Activated T-helper 2 cell treated with anti-CD3 and anti-CD28 coated beads, Interferon-gamma antibody, Interleukin-2, Interleukin-4, amounts not matched to agents 10 μg/mL and 5 μg/mL and 100 μg/mL, durations not matched to agents 14 hours and 24 hours and 36 hours (primary cell): ENCODE measurements at places on chromosomes 12 and 14. TPM values are rescaled to one million over a fixed set of nuclear protein-coding genes. Genes with fewer than 3 reads are reported as not detected.

GRCh38 chr14:86055512-86056075, 525.6 kb downstream of the FLRT2 start:
- DNase-seq = no peak
- no peaks in the 10 kb centered on the region for H3K27me3 ChIP-seq
- H3K27ac ChIP-seq = no peak overlapping the region

Gene INHBC
- 0.14 TPM in 2 replicates for total RNA-seq

DNA sequence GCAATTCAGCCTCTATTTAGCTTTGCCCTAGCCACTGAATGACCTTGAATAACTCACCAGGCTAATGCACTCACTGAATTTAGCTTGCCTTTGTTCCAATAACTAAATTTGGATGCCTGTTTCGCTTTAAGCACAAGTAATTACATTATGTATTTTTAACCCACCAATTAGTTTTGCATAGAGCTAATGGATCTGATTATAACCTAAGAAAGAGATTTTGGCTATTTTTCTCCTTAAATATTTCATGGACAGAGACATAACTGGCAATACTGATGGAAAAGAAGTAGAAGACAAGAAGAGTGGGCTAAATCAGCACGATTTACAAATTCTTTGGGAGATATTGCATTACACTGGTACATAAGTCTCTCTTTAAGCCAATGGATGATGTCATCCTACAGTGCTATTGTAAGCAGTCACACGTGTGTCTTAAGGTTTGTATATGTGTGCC, 85.7 kb downstream of the AKAP6 start:
- H3K36me3 ChIP-seq = no peaks in the 10 kb centered on the region
- H3K4me3 ChIP-seq = no peak overlapping the region
- no peak for DNase-seq
- peaks cover 2% of the 10 kb centered on the region for H3K27me3 ChIP-seq

DNA sequence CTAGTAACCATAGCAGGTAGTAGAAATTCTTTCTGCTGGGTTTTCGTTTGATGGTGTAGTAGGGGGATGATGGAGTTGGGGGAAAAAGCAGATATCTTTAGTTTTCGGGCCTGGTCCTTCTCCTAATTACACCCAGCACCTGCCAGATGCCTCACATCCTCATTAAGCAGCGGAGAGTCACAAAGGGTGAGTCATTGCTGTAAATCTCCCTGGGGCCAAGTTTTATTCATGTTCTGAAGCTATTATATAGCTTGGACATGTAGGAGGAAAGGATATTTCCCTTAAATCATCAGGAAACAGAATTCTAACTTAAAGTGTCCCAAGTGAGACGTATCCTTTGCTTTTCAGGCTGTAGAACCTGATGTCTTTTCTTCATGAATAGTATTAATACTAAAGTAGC, 4.9 kb upstream of the NECAP1 start:
- peaks cover 16% of the 10 kb centered on the region for H3K4me1 ChIP-seq
- H3K36me3 ChIP-seq = no peaks in the 10 kb centered on the region
- DNase-seq = no peak

- H3K27ac ChIP-seq = peak overlapping the region; percentile 35
- H3K27me3 ChIP-seq = no peaks in the 10 kb centered on the region
- H3K4me1 ChIP-seq = peaks cover 8% of the 10 kb centered on the region
- H3K4me3 ChIP-seq = no peak overlapping the region
- no peaks in the 10 kb centered on the region for H3K36me3 ChIP-seq
These were observed 89.8 kb downstream of the KIF26A start for GRCh38 chr14:104228221-104228620.

Gene CCDC175
- total RNA-seq = not detected in 2 replicates

GRCh38 chr14:106417224-106418049, 891.1 kb downstream of the TMEM121 start:
- no peak overlapping the region for H3K27ac ChIP-seq
- no peaks in the 10 kb centered on the region for H3K36me3 ChIP-seq
- peak; percentile 85 for DNase-seq
- H3K4me1 ChIP-seq = peaks cover 3% of the 10 kb centered on the region

DNA sequence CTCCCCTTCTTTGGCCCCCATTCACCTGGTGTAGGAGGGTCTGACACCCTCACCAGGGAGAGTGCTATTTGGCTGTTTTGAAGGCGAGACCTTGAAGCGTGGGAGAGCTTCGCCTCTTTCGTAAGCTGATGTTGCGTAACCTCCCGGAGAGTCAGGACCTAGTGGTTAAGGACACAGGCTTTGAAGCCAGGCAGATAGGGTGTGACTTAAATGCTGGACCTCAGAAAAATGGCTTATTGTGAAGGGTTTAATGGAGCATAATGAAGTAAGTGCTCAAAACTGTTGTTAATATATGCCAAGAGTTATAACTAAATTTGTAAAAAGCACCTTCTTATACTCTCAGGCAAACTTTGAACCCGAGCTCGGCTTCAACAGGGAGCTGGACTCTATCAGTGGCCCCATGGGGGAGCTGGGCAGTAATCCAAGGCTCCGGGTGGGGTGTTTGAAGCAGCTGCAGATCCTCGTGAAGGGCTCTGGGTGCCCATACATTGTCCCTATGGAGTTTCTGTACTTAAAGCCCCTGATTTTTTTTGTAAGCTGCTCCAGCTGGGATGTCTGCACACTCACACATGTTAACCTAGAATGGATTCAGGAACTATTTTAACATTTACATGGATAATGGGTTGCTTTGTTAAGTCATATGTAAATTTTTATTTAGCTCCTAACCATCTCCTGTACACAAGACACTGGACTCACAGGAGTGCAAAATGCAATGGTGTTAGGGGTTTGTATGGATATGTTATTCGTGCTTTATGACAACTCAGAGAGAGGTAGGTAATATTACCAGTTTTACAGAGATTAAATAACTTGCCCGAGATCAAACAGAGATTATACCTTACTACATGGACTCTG, 26.0 kb downstream of the PPFIBP1 start:
- H3K36me3 ChIP-seq = no peaks in the 10 kb centered on the region
- no peak for DNase-seq
- no peak overlapping the region for H3K27ac ChIP-seq
- H3K4me3 ChIP-seq = no peak overlapping the region
- H3K27me3 ChIP-seq = peaks cover 41% of the 10 kb centered on the region

DNA sequence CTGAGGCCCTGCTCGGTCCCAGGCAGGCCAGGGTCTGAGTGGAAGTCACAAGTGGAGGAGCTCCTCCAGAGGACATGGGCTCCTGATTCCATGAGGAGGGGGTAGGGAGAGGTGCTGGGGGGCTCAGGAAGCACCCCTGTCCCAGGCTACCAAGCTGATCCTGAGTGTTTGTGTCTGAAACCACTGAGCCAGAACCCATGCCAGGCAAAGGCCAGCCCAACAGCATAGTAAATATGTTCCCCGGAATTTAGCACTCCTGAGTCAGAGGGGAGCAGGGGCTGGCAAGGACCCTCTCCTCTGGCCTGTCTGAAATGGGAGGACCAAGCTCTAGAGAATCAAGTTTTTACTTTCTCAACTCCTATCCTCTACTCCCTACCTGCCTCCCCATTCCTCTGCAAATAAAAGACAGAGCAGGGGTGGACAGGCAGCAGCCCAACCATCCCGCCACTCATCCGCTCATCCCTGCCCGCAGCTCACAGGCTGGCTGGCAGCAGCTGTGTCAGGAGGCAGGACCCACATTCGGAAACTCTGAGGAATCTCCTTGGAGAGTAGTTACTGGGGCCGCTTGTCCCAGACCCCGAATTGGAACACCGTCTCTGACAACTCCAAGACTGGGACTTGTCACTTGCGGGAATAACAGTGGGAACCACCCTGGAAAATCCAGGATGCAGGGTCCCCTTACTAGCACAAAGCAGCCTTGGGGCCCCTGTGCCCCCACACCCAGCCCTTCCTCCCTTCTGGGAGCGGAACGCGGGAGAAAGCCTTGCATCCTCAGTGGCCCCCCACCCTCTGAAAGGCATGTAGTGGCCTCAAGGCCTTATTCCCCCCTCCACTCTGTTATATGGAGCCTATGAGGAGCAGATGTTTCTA, 102.5 kb downstream of the ZFP36L1 start:
- H3K36me3 ChIP-seq = no peaks in the 10 kb centered on the region
- peaks cover 23% of the 10 kb centered on the region for H3K4me1 ChIP-seq
- no peak overlapping the region for H3K4me3 ChIP-seq
- no peak for DNase-seq

Gene ARID2
- 28.7 and 32.8 TPM in 2 replicates for total RNA-seq

GRCh38 chr12:111249757-111250156, 119.1 kb downstream of the PHETA1 start:
- no peak overlapping the region for H3K27ac ChIP-seq
- H3K4me3 ChIP-seq = no peak overlapping the region
- H3K27me3 ChIP-seq = no peaks in the 10 kb centered on the region
- no peaks in the 10 kb centered on the region for H3K4me1 ChIP-seq

GRCh38 chr12:43308776-43309175, 243.2 kb downstream of the ADAMTS20 start:
- DNase-seq = no peak
- no peaks in the 10 kb centered on the region for H3K4me1 ChIP-seq
- H3K4me3 ChIP-seq = no peak overlapping the region
- no peaks in the 10 kb centered on the region for H3K27me3 ChIP-seq
- no peaks in the 10 kb centered on the region for H3K36me3 ChIP-seq
- no peak overlapping the region for H3K27ac ChIP-seq

GRCh38 chr12:70255311-70255710, 12.1 kb downstream of the CNOT2 start:
- no peak for DNase-seq
- H3K4me1 ChIP-seq = peaks cover 27% of the 10 kb centered on the region
- H3K27ac ChIP-seq = no peak overlapping the region
- H3K4me3 ChIP-seq = no peak overlapping the region
- H3K36me3 ChIP-seq = peaks cover 11% of the 10 kb centered on the region

GRCh38 chr12:63404611-63405010, 253.6 kb upstream of the AVPR1A start:
- DNase-seq = no peak
- H3K36me3 ChIP-seq = no peaks in the 10 kb centered on the region
- no peaks in the 10 kb centered on the region for H3K27me3 ChIP-seq
- no peak overlapping the region for H3K27ac ChIP-seq
- H3K4me3 ChIP-seq = no peak overlapping the region

DNA sequence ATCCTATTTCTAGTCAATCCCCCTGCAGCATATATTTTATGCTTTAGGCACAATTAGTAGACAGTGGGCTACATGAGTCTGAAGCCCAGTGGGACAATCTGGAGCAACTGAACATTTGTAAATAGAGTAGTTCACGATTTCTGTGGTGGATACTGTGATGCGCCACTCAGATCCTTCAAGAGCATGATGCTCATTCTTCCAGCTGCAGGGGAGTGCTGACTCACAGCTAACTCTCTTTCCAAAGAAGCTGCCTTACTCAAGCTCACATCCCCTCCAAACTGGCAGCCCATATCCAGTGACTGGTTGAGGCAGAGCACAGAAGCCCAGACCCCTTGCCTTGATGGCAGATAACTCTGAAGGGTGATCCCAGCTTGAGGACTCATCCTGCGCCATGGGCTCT, 224.2 kb upstream of the EEA1 start:
- H3K27ac ChIP-seq = no peak overlapping the region
- no peak overlapping the region for H3K4me3 ChIP-seq
- DNase-seq = no peak
- no peaks in the 10 kb centered on the region for H3K4me1 ChIP-seq
- peaks cover 2% of the 10 kb centered on the region for H3K27me3 ChIP-seq

DNA sequence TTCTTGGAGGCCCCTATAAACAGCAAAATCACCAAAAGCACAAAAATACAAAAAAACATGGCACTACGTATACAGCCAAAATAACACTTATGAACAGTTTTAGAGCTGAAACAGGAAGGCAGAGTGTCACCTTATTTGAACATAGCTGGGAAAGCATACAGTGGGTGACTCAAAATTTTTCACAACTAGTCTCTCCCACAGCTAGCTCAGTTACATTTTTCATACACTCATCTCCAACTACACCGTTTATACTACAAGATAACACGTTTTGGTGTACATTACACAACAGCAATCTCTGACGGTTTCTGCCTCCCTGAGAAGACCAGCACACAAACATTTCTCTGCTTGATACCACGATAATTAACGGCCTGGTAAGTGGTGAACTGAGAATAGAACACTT, 2.9 kb downstream of the RAD52 start:
- H3K36me3 ChIP-seq = peaks cover 48% of the 10 kb centered on the region
- peaks cover 37% of the 10 kb centered on the region for H3K4me1 ChIP-seq
- no peak for DNase-seq
- H3K27me3 ChIP-seq = no peaks in the 10 kb centered on the region

Gene ESPL1
- total RNA-seq = 72.6 and 75.3 TPM in 2 replicates

DNA sequence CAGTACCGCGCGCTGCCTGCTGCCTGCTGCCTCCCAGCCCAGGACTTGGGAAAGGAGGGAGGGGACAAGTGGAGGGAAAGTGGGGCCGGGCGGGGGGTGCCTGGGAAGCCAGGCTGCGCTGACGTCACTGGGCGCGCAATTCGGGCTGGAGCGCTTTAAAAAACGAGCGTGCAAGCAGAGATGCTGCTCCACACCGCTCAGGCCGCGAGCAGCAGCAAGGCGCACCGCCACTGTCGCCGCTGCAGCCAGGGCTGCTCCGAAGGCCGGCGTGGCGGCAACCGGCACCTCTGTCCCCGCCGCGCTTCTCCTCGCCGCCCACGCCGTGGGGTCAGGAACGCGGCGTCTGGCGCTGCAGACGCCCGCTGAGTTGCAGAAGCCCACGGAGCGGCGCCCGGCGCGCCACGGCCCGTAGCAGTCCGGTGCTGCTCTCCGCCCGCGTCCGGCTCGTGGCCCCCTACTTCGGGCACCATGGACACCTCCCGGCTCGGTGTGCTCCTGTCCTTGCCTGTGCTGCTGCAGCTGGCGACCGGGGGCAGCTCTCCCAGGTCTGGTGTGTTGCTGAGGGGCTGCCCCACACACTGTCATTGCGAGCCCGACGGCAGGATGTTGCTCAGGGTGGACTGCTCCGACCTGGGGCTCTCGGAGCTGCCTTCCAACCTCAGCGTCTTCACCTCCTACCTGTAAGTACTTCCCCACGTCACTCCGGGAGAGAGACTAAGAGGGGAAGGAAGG, at the start of gene LGR5:
LGR5 (plus strand) TSS at position 186 of the 732 bp plus-strand sequence; CDS start at position 469, 283 bp downstream.
- DNase-seq = no peak
- H3K27ac ChIP-seq = no peak within 1 kb of the TSS
- no peaks in the 10 kb centered on the region for H3K36me3 ChIP-seq
- H3K4me3 ChIP-seq = peak within 1 kb of the TSS; percentile 65
- peaks cover 64% of the 10 kb centered on the region for H3K27me3 ChIP-seq

DNA sequence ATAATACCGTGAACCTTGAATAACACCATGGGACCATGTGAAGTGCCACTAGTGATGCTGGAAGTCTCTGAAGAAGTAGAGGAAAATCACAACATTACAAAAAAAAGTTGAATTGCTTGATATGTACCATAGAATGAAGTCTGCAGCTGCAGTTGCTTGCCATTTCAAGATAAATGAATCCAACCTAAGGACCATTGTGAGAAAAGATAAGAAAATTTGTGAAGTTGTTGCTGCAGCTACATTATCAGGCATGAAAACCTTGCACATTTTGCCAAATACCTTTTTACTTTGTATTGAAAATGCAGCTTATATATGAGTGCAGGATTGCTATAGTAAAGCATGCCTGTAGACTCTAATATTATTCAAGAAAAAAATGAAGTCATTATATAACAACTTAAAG, 126.5 kb downstream of the NUBPL start:
- H3K27me3 ChIP-seq = no peaks in the 10 kb centered on the region
- no peak overlapping the region for H3K27ac ChIP-seq
- H3K4me3 ChIP-seq = no peak overlapping the region
- DNase-seq = no peak

Gene GUCY2C
- not detected in 2 replicates for total RNA-seq
